ENCODE measurements at places on chromosomes 16 and 17.

GRCh38 chr16:75502916-75503605, 7.8 kb upstream of the CHST6 start:
- no peak for DNase-seq

GRCh38 chr16:51107742-51108141, 43.3 kb downstream of the SALL1 start:
- DNase-seq: no peak

DNA sequence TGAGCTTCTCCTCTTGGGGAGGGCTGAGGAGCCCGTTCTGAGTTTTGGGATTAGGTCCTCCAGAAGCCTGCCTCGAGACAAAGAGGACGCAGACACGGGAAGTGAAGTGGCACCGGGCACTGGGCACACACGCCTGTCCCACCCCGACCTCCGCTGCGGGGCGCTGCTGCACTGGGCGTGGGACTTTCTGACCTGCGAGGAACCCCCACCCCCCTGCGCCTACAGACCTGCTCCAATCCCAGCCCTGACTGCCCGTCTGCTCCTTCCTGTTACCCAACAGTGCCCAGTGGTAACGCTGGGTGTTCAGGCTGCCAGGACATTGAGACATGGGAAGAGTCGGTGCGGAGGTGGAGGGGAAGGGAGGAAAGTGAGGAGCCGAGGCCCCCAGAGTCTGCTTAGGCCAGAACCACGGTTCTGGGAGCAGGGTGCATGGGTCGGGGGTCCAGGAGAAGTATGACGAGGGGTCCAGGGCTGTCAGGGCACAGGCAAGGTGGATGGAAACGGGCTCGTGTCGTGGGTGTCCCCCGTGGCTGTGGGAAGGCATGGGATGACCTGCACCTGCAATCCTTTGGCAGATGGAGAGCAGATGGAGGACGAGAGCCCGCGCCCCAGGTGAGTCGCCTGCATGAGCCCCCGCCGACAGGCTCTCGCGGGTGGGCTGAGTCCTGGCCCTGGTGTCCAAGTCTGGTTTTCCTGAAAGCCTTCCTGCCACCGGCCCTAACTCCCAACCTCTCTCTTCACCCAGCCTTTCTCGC, 112.0 kb upstream of the CREBBP start:
- no peak for DNase-seq

DNA sequence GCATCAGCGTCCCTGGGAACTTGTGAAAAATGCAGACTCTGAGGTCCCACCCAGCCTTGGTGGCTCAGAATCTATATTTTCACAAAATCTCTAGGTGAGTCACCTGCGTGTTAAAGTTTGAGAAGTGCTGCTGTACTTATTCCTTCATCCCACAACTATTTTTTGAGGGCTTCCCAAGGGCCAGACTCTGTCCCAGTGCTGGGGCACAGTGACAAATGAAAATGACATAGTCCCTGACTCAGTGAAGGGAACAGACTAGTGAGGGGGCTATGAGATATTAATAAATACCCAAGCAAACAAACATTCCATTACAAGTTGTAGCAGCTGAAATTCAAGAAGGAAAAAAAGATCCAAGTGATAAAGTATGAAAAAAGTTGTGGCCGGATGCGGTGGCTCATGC, 9.9 kb upstream of the EMP2 start:
- DNase-seq: no peak

GRCh38 chr16:88743693-88744576, 37.6 kb downstream of the CTU2 start:
- peak; percentile 81 for DNase-seq

DNA sequence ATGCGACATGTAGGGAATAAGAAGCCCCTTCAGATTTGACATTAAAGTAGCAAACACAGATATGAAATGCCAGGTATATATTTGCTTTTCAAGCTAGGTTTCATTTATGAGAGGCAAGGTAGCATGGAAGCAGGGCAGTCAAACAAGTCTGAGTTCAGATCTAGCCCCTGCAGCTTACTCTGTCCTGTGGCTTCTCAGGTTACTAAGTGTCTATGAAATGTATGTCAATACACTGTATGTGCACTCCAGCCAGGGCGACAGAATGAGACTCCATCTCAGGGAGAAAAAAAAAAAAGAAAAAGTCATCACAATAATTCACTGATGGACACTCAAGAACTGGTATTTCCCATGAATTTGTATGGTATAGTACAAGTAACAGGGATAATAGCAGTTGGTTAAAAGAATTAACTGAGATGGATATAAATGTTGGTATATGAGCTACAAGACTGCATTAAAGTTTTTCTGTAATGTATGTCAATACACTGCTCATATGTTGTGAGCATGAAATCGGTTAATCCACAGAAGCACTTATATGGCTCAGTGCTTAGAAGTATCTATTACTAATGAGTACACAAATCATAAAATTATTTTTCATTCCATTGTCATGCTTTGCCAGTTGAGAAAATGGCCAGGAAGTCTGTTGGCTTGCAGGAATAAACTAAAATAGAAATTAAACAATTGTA, 2.9 kb upstream of the WSB1 start:
- DNase-seq: no peak

DNA sequence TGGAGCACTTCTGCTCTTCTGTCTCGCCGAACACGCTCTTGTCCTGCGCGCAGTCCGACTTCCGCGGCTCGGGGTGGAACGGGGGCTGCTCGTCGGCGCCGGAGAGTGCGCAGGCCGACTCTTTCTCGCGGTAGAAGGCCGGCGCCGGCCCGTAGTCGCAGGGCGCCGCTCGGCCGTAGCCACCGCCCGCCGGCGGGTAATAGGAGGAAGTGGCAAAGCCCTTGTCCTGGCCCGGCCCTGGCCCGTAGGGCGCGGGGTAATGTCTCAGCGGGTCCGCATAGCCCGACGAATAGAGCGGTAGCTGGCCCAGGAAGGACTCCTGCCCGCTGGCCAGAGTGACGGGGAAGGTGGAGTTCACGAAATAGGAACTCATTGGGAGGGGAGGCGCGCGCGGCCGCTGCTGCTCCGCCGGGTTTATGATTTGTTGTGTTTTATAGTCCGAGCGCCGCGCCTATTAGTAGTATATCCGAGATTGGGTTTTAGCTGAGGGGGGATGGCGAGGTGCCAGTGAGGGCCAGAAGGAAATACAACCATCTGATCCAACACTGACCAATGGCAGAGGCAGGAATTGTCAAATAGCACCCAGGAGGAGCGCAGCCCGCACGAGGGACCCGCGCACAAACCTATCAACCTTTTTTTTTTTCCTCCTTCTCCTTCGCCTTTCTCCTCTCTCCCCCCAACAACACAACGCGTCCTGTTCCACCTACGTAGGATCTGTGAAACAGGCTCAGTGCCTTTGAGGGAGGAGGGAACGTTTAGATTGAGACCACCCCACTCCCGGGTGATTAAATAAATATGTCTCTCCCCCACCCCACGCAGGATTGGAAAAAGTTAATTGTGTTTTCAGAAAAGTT, 4.4 kb upstream of the HOXB5 start:
- no peak for DNase-seq

- DNase-seq: no peak
Measured at GRCh38 chr16:80056324-80056723, 455.8 kb upstream of the MAF start.

DNA sequence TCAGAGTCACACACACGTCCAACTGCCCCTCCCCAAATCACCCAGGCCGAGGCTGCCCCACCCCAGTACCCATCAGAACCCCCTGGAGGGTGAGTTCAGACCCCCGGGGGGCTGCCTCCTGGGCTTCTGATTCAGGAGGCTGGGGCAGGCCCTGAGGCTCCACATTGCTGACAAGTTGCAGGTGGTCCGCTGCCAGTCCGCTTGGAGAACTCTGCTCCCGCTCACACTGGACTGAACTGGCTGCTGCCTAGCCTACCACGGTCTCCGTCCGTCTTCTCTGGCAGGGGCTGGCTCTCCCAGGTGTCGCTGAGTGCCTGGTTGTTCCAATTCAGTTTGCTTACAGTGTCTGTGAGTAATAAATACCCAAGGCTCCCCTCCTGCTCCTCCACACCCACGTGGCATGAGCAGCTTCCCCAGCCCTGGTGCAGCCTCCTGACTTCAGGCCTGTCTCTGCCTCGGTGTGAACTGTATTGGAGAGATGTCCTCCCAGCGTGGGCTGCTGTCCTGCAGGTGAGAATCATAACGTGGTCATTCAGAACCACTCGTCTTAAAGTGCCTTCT, 163.4 kb downstream of the LAT start:
- DNase-seq: no peak

- no peak for DNase-seq
Measured at GRCh38 chr16:8867216-8867931, 1.4 kb downstream of the CARHSP1 start.

GRCh38 chr17:38571833-38572668, 33.7 kb downstream of the SRCIN1 start:
- DNase-seq: no peak
